ENCODE measurements at places on chromosomes 12 and 14. TPM values are rescaled to one million over a fixed set of nuclear protein-coding genes. Genes with fewer than 3 reads are reported as not detected.

DNA sequence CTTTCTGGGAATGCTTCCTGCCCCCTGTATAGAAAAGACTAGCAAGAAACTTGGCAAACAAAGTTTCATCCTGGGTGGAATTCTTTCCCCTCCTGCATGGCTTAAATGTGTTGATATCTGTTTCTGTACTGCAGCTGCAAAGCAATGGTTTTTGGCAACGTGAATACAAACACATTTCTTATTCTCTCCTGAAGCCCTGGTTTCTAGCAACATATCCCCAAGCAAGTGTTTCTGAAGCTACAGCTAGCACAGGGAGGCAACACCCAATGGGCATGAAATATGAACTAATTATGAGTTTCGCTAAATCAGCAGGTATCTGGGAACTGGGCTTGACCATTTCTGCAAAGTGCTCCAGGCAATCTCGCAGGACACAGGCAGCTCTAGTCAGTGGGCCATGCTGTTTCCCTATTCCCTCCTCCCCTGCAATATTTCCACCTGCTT is 392.3 kb upstream of the TMPO start:
- no peak for DNase-seq

GRCh38 chr14:76133103-76133502 is 18.6 kb upstream of the GPATCH2L start:
- DNase-seq, result no peak

- no peak for DNase-seq
Measured at GRCh38 chr14:44812672-44813071, 149.1 kb downstream of the KLHL28 start.

DNA sequence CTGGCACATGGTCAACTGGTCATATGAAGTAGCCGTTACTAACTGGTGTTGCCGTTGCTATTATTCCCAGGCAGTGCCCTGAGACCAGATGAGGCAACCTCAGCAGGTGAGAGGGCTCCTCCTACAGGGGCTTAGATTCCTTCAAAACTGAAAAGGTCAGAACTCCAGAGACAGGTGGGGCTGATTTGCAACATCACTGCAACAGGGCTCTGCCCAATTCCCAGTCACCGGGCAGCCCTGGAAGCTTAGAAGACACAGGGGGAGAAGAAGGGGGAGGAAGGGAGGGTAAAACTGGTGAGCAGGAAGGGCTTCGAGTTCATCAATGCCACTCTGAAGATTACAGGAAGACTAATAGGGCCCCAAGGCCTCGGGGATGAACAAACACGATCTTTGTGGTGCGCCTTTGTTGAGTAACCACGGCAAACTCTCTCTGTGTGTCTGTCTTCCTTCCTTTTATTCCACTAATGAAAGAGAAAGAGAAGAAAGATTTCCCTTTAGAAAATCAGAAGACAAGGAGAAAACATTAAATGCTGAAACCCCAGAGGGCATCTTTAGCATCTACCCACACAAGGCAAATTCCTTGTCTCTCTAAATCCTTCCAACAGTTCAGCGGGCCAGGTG is 749.1 kb upstream of the TBX3 start:
- DNase-seq, result no peak

- no peak for DNase-seq
Measured at GRCh38 chr14:56803816-56804535, 6.3 kb downstream of the OTX2 start.

GRCh38 chr12:63935361-63935760 is 90.9 kb downstream of the SRGAP1 start:
- no peak for DNase-seq

DNA sequence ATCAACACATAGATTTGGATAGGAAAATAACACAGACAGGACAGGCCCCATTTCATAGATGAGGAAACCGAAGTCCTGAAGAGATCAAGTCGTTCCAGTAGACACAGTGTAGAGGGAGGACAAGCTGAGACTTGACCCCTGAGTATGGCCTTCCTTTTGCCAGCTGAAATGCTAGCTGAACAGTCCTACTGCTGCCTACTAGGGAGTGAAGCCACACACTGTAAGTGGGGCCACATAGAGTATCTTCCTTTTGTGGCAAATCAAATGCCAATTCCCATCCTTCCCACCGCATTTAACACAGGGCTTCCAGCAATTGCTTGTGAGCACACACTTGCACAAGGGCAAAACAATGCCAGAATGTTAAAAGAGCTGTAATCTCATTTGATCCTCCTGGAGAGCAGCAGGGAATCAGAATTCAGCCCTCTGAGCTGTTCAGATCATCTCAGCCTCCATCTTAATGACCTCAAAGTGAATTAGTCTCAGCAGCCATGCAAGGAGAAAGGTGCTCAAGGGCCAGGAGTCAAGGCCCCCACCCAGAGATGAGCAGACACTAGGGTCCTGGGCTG is 380.5 kb downstream of the EMP1 start:
- DNase-seq, result no peak

DNA sequence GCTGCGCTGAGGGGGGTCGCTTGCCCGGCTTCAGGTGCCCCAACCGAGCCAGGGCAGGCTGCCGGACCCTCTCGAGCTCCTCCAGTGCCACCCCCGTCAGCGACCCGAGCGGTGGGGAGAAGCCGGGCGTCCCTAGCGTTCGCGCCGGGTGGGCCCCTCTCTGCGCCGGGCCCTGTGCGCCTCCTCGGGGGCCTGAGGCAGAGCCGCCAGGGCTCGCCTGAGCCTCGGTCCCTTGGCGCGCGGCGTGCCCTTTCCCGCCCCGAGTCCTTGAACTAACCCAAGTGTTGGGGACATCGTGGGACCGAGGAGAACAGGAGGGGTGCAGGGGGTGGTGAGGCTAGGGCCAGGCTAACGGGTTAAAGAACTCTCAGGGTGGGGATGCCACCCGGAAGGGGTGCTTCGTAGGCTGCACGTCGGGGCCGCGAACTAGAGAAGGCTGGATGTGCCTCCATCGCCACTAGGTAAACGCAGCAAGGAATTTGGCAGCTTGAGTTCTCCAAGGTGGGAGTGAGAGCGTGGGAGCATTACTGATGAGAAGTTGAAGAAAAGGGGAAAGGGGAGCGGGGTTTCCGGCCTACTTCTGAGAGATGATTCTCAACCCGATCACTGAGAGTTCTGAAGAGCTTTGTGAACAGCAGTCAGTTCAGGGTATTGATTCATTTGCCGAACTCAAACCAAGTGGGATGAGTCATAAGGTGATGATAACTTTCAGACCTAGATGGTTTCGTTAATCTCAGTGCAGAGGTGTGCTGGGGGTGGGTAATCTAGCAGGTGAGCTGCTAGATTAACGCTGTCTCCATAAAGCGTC is 618 bp downstream of the RNF34 start:
- DNase-seq, result peak; percentile 42

GRCh38 chr12:111405859-111406473 is at the start of gene SH2B3:
Gene SH2B3 (plus strand): TSS chr12:111405923. CDS start chr12:111418146, 12,223 bp downstream.
- DNase-seq, result peak; percentile 40

DNA sequence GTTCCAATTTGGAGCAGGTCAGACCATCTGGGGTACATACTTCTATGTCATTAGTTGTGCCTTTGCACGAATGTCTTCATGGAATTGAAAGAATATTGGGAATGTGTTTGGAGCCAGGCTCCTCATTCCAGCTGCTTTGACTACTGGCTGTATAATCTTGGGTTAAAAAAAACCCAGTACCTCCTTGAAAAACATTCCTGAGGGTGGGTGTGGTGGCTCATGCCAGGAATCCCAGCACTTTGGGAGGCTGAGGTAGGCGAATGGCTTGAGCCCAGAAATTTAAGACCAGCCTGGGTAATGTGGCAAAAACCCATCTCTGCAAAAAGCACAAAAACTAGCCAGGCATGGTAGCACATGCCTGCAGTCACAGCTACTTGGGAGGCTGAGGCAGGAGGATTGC is 125.6 kb downstream of the TTC8 start:
- no peak for DNase-seq

DNA sequence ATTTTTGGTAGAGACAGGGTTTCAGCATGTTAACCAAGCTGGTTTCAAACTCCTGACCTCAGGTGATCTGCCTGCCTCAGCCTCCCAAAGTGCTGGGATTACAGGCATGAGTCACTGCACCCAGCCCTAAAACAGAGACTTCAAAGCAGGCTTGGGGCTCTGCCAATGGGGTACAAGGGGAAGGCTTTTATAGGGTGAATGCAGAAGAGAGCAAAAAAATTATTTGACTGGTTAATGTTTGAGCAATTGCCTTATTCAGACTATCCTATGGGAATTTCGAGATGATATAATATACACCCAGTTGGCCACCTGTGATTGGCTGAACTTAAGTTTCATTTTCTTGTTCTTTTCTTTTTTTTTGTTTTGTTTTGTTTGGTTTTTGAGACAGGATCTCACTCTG is 31.5 kb upstream of the ACTN1 start:
- peak; percentile 32 for DNase-seq

- DNase-seq, result no peak
Measured at GRCh38 chr12:45010059-45010458, 40.8 kb downstream of the DBX2 start.

DNA sequence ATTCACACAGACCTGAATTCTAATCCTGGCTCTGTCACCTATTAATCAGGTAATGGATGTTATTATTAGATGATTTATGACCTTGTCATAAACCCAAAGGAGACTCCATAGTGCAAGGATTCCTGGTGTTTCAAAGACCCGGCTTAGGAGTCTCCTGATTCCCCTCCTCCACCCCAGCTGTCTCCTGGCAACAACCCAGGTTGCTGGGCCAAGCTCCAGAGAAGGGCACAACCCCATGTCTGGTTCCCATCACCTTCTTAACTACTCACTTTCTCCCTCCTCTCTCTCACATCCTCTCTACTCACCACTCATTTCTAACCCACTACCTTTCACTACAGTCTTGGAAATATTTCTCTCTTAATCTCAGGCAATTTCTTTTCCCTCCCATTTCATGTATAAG is 41.6 kb downstream of the RHOJ start:
- DNase-seq, result peak; percentile 28

GRCh38 chr12:39138268-39138667 is 232.9 kb upstream of the CPNE8 start:
- DNase-seq, result no peak

DNA sequence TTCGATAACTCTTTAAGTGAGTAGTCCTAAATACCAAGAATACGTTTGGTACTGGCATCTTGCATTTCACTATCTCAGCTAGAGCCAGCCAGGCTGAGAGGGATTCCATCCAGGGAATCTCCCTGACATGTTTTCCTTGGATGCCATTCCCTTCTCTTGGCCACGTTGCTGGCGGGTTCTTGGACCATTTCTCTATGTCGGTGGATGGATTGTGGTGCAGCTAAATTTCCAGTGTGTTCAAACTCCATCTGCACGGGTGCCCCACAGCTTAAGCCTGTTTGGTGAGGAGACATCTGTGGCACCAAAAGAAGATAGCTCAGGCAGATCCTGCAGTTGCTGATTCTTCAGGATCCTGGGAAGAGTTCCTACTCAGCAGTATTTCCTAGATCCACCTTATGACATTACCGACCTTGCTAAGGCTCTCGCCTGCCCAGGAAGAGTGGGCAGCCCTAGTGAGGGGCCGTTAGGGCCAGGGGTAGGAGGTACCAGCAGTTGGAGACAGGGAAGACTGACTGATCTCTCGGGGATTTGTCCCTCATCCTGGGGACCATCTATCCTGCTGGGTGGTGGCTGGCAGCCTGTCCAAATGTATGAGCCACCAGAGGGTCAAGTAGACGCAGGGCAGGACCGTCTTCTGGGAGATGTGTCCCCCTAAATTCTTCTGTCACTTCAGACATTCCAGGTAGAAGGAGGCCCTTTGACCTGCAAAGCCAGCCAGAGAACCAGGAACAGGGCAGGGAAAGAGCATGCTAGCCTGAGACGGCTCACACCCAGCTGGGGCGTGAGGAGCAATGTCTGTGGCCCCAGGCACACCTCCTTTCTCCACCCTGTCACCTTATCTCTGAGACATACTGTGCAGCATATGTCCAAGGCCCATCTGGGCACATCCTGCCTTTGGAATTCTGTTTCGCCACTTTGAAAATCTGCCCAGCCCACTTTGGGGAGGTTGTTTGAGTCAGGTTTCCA is 72.6 kb upstream of the CAPRIN2 start:
- DNase-seq, result no peak

DNA sequence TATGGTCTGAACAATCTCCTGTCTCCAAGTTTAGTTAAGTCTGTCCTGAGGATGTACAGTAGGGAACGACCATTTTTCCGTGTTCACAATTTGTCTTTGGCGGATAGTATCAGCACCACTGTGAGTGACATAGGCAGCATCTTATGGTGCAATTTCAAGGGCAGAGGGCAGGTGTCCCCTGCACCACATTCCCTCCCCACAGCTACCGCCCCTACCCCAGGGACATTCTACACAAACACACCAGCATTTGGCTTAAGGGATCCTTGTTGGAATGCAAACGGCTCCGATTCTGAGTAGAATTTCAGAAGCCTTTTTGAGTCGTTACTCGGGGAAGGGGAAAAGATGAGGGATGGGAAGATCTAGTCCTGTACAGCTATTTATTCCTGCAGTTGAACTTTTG is 25.1 kb upstream of the DICER1 start:
- no peak for DNase-seq

DNA sequence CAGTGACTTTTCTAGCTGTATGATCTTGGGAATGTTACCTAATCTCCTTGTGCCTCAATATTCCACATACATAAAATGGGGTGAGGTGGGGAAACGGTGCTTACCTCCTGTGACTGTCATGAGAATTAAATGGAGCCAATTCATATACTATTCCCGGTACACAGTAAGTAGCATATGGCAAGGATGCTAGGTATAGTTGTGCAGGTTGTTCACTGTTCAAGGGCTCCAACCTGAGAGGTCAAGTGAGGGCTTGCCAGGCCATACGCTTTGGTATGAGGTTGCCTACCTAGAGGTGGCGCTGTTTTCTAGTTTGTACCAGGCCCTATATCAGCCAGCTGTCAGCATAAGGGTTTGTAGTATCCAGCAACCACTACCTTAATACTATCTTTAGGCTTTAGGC is 3.6 kb upstream of the BATF start:
- no peak for DNase-seq

Gene SDS
- total RNA-seq, result 0.76 TPM

Gene P2RX2
- 0.34 TPM for total RNA-seq

Gene SLC4A8
- 0.67 TPM for total RNA-seq

Gene GLIPR1L1
- not detected for total RNA-seq

Gene KRT82
- not detected for total RNA-seq

Gene CISTR
- total RNA-seq, result not detected

Gene RTL1
- total RNA-seq, result not detected

Gene PTHLH
- total RNA-seq, result not detected

Gene NOC4L
- 19.9 TPM for total RNA-seq

Gene HOXC13
- total RNA-seq, result not detected

Measured in left colon (tissue), 2 donors.